ENCODE measurements at places on chromosomes 5 and 9.

GRCh38 chr5:30447431-30447830 lies 746.1 kb upstream of the CDH6 start:
- no peak for DNase-seq

DNA sequence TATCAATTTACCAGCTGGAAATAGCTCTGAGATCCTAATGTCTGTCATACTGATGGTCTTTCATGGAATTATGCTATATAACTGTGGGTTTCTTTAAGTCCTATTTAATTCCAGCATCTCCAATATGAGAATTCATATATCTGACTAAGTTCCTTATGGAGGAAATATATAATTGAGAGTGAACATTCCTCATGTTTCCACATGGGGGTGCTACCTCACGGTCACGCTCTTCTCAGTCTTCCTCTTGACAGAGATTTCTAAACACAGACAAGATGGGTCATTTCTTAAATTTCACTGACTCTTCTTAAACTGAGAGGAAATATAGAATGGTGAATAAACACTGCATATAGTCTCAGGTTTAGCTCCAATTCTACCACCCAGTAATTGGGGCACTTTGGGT lies 212.1 kb downstream of the SLF1 start:
- no peak for DNase-seq

GRCh38 chr5:42855811-42856210 lies 44.1 kb upstream of the SELENOP start:
- no peak for DNase-seq

GRCh38 chr5:10227379-10227778 lies 22.3 kb downstream of the ATPSCKMT start:
- no peak for DNase-seq

DNA sequence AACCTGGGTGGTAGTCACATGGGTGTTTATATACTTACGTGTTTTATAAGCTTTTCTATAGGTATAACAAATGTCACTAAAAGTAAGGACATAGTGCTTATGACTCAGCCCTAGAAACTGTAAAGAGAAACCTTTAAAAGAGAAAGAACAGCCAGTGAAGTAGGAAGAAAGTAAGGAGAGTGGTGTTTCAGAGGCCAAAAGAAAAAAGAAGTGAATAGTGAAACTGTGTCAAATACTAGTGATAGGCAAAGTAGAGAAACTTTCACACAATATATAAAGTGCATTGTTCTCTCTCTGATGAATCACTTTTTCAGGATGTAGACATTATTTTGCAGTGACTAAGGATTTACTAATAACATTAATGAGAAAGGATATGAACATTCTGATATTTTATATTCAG lies 74.2 kb upstream of the SUSD1 start:
- no peak for DNase-seq

All from ELF-1 (cell line).